ENCODE measurements at places on chromosomes 12 and 14.
A peak's percentile ranks its signal among the peaks of the same experiment; 100 is the strongest.

DNA sequence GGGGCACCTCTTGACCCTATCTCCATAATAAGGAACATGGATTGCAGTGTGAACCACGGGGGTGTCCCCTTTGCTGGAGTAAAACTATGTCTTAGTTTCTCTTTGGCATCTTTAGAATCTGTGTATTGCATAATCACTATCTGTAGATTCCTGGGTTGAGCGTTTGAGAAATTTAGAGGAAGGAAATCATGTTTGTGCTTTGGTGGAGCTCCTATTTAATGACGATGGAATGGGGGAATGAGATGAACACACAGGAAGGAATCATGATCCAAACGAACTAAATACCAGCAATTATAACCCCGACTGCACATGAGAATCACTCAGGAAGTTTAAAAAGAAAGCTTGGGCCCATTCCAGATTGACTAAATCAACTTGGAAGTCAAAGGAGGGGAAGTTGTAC, 1.3 kb upstream of the MYG1 start:
- DNase-seq: no peak

DNA sequence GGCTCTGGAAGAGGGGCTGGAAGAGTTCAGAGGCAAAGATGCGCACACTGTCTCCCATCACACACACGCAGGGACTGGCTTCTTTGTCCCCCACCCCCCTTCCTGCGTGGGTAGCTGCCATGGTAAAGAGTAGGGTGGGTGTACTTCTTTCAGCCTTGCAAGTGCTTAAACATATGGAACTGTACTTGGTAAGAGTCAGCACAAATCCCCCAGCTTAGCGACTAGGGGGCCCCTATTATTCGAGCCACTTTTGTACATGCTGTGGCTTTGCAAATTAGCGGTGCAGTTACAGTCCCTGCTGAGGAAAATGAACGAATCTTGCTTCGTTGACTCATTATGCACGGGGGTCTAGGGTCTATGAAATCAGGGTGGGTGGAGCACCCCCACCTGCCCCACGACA, 123.8 kb downstream of the AACS start:
- no peak for DNase-seq

DNA sequence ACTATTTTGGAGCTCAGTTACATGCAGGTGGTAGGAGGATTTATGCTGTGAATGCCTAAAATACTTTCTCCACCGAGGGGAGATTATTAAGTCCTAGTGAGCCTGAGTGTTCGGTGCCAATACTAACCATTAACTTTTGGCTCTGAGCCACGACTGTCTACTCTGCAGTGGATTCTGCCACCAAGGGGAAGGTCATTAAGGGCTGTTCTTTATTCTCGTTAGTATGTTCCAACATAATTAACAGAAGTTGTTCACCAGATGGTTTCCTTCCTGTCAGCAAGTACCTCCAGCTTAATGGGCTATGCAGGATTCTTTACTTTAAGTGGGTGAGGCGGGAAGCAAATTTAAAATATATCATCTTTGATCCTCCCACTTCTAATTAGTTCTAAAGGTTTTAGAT, 326.3 kb downstream of the BMP4 start:
- no peak for DNase-seq

DNA sequence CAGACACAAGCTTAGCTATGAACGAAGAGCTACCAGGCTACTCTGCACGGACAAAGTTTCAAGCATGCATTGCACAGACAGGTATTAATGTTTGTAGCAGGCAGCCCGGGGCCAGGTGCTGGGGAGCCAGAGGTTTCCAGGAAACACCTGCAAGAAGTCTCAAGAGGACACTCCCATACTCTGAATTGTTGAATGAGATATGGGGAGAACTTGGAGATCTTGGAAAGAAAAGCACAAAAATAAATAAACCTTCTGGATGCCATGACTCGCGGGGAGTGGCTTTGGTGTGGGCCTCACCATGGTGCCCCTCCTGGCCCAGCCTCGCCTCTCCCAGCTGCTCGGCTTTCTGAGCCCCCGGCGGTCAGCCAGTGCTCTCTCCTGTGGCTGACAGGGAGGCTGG, 186.8 kb downstream of the TTC7B start:
- no peak for DNase-seq

DNA sequence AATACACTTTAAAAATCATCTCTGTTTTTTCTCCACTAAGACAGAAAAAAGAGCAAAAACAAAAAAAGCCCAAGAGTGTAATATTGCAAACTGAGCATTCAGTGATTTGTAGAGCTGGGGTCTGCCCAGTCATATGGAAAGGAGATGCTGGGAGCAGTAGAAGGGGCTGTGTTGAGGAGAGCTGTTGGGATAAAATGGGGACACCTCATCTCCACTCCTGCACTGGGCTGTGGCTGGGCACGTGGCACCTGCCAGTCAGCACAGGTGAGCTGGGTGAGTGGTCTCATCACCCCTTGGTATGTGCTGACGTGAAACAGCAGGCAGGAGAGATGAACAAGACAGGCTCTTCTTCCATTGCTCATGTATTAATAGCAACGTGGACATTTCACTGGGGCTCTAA, 217.4 kb downstream of the C12orf42 start:
- DNase-seq: no peak

GRCh38 chr12:106790020-106790419, 15.5 kb downstream of the RIC8B start:
- DNase-seq: peak; percentile 22

- no peak for DNase-seq
Measured at GRCh38 chr12:88327276-88327675, 185.2 kb downstream of the TMTC3 start.

DNA sequence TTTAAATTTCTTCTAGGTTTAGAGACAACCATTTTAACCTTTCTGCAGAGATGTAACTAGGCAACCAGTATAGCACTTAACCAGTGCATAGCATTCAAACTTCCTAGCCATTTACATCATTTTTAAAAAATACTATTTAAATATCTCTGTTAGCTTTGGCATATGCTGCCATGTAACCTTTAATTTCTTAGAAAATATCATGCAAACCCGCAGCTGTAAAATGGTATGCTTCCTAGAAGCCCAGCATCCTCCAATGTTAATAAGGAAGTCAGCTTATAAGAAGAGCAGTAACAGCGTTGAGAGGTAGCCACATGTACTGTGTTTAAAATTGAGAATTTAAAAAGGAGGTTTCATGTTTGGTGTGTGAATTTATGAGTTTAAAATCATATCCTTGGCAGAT, 22.8 kb downstream of the GNG2 start:
- DNase-seq: no peak

GRCh38 chr12:124401704-124402221, 106.9 kb downstream of the RFLNA start:
- no peak for DNase-seq

DNA sequence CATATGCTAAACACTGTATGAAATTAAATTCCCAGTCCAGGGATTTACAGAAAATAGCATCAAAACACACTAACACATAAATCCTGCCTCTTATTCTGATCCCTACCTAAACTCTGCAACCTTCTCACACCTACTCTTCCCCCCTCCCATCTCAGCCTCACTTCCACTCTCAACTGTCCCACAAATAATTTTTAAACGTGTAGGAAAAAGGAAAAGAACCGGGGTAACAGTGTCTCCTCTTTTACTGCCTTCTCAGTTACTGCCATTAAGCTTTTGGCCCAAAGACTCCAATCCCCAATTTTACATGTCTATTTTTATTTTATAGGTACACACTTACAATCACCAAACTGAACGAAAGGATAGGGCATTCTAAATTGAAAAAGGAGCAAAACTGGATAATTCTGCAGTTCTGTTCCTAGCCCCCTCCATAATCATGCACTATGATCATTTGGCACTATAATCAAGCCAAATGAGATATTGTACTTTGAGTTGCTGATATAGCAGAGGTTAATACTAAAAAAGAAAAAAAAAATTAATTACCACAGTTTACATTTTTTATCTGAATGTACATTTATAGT, 2.9 kb downstream of the DUSP16 start:
- no peak for DNase-seq

GRCh38 chr12:18721452-18721851, 16.4 kb downstream of the PLCZ1 start:
- DNase-seq: no peak

GRCh38 chr12:81257947-81258551, 180.2 kb downstream of the ACSS3 start:
- peak; percentile 23 for DNase-seq

DNA sequence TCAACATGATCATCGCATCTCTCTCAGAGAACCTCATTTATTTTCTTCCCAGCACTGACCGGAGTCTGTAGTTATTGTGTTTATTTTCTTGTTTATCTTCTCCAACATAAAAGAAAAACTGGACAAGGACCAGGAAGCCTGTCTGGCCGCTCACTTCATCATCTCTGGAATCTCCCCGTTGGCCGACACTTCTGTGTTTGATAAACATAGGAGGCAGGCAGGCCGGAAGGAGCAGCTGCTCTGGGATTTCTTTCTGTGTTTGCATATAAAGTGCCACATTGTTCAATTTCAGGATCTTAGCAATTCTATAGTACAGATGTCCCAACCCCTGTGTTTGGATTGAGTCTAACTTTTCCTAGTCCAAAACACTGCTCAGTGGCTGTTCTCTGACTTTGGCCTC, 53.3 kb downstream of the ACACB start:
- DNase-seq: no peak

DNA sequence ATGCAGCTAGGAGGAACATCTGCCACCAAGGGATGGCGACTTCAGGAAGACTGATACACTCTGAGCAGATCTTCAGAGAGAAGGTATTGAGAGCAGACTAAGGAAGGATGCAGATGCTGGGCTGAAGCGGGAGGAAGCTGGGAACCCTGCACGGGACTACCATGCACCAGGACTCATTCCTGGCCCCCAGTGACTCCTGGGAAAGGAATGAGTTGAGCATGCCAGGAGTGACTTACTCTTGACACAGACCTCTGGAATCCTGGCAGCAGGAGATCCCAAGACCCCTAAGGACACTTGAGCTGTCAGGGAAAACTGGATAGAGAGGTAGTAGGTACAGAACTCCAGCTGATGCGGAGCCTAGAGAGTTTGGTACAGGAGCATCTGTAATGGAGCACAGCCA, 336.1 kb downstream of the RPS29 start:
- DNase-seq: no peak

- no peak for DNase-seq
Measured at GRCh38 chr12:26761775-26762174, 71.2 kb downstream of the ITPR2 start.

DNA sequence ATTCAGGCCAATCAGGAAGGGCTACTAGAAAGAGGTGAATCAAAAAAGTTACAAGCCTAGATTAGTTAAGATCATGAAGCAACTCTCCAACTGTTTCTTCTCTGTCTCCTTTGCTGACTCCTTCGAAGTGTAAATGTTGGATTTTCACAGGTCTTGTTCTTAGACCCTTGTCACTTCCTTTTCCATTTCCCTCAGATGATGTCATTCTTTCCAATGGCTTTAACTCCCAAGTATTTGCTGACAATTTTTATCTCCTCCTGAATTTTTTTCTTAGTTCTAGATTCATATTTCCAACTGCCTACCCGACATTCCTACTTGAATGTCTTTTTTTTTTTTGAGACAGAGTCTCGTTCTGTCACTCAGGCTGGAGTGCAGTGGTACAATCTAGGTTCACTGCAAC, 10.8 kb downstream of the GAS2L3 start:
- no peak for DNase-seq

DNA sequence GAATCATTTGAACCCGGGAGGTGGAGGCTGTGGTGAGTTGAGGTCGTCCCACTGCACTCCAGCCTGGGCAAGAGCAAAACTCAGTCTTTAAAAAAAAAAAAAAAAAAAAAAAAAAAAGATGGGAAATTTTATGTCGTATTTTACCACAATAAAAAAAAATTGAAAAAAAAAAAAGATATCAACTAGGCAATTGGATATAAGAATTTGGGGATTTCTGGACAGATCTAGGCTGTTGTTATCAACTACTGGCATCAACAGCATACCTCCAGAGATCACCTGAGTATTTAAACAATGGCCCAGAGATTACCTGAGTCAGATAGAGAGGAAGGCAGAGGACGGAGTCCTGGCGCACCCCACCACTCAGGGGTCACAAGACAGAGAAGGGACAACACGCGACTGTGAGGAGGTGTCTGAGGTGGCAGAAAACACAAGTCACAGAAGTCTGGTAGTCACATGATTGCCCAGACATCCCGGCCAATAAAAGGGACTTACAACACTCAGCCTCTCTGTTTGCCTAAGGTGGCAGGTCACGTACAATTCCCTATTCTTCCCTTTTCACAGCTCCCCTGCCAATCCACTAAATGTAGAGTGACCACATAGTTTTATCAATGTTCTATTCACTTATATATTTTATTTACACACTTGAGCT, 1.8 kb downstream of the SPRING1 start:
- peak; percentile 19 for DNase-seq

DNA sequence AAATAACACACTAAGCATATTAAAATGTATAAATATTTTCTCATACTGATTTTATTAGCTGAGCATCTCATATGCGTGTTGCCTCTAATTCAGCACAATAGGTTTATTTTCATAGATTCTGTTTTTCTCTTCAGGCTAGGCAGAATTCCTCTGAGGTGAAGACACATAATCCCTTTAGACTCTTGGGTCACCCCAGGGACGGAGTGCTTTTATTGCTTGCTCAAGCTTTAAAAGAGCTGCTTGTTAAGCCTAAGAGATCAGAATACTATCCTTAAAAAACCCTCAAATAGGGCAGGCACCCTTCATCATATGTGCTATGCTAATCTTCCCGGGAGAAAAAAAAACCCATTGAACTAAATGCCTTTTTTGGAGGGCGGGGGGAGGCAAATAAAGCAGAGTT, 390.1 kb downstream of the KCNH5 start:
- DNase-seq: no peak

DNA sequence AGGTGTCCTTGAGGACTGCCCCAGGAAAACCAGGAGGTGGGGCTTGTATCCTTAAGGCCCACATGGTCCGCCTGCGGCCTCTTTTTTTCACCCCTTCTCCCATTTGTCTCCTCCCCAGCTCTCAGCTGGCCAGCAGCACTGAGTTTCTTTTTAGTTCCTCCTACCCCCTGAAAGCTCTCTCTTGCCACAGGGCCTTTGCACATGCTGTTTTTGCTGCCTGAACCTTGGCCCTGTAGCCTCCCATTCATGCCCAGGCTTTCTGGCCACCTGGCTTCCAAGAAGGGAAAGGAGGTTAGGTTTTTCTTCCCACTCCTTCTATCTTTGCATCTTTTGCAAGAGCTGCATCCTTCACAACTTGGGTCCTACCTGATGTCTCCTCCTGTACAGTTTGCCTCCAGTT, 358.1 kb downstream of the VRK1 start:
- DNase-seq: no peak

GRCh38 chr14:66610154-66610563, 102.2 kb downstream of the GPHN start:
- DNase-seq: peak; percentile 22

DNA sequence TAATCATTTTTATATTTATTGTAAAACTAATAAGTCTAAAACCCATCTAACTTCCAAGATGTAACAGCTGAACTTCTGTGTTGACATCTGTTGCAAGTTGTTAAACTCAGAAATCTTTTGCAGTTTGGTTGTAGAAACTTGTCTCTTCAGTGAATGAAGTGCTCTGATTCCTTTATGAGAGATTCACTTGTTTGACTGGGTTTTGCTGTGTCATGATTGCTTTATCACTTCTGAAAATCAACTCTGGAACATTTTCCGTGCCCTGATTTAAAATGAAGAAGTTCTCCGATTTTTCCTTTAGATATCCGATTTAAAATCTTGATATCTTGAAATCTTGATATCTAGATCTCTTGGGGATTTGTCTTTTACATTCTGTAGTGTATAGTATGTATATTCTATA, 65.1 kb downstream of the DIP2B start:
- DNase-seq: no peak

GRCh38 chr12:112107306-112108201, 1.0 kb downstream of the NAA25 start:
- peak; percentile 32 for DNase-seq

Data from hematopoietic multipotent progenitor cell treated with erythropoietin and hydrocortisone succinate and interleukin-3 and kit ligand, for 8 days (in vitro differentiated cells).